ENCODE measurements at places on chromosomes 6 and 20. TPM values are rescaled to one million over a fixed set of nuclear protein-coding genes. Genes with fewer than 3 reads are reported as not detected.

GRCh38 chr20:5364136-5364821, 47.5 kb upstream of the PROKR2 start:
- peak; percentile 8 for DNase-seq

DNA sequence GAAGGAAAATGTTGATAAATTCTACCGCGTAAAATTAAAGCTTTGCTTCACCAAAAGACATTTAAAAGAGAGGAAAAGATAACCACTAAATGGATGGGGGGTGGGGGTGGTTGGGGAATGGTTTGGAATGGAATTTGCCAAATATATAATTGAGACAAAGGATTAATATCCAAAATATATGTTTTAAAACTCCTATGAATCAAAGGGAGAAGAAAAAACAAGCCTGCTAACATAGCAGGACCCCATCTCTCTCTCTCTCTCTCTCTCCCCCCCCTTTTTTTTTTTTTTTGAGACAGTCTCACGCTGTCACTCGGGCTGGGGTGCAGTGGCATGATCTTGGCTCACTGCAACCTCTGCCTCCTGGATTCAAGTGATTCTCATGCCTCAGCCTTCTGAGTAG, 13.4 kb upstream of the NR2E1 start:
- DNase-seq = no peak

Gene ADGB
- total RNA-seq = not detected

- no peak for DNase-seq
These were observed 39.8 kb upstream of the MMS22L start for GRCh38 chr6:97322811-97323210.

- no peak for DNase-seq
These were observed 83.9 kb downstream of the DLL1 start for GRCh38 chr6:170206851-170207431.

Gene FERMT1
- total RNA-seq = 0.56 TPM

- no peak for DNase-seq
These were observed 81.4 kb downstream of the DLL1 start for GRCh38 chr6:170209354-170210025.

DNA sequence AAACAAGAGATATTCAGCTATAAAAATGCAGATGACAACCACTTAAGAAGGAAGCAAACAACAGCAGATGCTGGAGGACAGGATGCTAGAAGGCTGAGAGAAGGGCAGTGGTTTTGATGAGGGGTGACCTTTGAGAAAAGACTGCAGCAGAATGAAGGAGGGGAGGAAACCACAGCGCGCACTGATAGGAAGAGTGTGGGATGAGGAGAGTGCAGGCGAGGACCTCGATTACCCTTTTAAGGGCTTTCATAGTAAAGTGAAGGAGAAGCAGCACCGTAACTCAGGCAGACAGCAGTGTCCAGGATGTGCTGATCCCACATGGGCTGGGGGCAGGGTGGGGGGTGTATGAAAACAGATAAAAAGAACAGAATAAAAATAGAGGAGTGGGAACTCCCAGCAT, 19.2 kb downstream of the ZBTB2 start:
- no peak for DNase-seq

Gene MYLK4
- 0.48 TPM for total RNA-seq

DNA sequence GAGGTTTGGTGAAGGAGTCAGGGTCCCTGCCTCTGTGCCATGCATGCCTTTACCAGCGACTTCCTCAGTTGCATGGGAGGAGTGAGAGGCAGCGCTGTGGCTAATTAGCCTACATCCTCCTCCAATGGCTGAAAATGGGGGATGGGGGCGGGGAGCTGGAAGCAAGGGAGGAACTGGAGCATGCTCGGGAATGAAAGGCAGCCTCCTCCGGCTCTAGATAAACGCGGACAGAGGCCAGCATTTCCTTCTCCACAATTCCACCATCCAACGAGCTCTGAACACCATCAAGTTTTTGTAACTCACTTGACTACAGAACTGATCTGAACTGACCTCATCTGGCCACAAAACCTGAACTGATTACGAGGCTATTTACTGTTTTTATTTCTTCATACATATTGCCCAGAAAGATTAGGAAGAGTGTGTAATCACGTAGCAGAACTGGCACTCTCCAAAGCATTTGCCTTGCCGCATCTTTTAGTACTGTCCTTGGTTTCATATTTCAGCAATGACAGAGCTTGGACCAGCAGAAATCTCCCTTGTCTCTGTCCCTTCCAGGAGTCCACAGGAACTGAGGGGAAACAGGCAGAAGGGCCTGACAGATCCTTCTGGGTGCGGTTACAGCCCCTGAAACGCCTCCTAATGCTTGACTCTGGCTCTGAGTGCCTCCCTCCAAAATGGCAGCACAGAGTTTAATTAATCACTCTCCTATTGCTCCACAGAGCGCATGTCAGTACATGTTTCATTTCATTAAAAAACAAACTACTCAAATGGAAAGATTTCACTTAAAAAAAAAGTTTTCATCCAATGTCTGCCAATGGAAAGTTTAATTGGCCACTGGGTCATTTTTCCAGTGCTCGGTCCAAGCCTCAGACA, 58.2 kb upstream of the TRAF3IP2 start:
- no peak for DNase-seq

- no peak for DNase-seq
These were observed 161.6 kb upstream of the CDYL start for GRCh38 chr6:4614637-4615036.

DNA sequence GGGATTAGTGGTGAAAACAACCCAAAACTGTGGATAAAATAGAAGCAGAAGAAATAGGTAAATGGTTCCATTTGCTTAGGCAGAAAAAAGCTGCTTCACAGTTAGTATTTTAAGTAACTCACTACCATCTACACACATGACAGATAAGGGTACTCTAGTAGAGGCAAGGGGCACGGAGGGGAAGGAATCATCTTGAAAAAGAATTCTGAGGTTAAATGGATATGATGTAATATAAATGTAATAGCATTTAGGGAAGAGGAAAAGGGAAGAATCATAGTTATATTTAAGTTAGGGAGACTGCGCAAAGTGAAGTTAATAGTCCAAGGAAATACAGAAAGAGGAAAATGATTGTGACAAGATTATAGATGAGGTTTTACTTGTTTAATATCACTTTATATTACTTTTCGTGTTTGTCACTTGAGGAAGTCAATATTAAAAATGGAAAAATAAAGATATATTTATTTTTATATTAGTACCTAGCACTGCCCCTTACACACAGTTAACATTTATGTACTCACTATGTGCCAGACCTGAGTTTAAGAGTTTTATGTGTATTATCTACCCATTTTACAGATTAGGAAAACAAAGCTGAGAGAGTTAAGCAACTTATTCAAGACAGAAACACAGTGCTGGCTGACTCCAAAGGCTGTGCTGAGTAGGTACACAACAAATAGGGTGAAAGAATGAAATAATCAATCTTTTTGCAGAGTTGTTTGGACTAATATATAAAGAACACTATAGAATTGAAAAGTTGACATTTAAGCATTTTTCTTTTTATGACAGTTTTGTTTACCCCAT, 128.1 kb downstream of the REV3L start:
- no peak for DNase-seq

Gene MOG
- not detected for total RNA-seq

DNA sequence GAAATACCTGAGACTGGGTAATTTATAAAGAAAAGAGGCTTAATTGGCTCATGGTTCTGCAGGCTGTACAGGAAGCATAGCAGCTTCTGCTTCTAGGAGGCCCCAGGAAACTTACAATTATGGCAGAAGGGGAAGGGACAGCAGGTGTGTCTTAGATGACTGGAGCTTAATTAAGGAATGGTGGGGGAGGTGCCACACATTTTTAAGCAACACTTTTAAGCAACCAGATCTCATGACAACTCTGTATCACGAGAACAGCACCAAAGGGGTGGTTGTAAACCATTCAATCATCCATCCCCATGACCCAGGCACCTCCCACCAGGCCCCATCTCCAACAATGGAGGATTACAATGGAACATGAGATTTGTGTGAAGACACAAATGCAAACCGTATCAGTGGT, 26.9 kb downstream of the FIG4 start:
- no peak for DNase-seq

Gene TMC2
- total RNA-seq = not detected

Gene TFAP2D
- 0.14 TPM for total RNA-seq

DNA sequence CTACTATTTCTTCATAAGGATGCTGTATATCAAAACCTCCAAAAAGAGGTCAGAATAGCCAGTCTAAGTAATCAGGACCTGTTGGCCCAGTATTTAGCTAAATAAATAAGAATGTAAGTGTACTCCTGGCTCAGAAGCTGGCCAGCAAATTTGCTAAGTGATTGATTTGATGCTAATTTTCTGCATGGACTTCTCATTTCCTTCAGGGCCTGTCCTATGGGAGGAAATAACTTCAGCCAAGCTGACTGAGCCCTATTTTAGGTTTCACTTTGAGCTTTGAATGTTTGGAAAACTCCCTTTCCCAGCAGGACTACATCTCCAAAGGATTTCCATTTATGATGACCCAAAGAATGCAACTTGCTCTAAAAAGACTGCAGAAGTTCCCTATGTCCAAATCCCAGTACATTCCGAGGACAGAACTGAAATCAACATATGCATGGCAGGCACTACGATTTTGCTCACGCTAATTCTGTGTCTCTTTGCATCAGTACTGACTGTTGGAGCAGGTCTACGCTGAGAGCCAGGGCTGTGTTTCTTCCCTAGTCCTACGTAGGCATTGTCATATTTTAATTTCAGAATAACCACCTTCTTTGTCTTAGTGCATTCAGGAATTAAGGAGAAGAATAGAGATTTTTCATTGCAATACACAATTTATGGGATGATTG, 441.4 kb upstream of the PLCB4 start:
- no peak for DNase-seq

Gene NFATC2
- 0.23 TPM for total RNA-seq

Gene PRSS16
- 3.4 TPM for total RNA-seq

DNA sequence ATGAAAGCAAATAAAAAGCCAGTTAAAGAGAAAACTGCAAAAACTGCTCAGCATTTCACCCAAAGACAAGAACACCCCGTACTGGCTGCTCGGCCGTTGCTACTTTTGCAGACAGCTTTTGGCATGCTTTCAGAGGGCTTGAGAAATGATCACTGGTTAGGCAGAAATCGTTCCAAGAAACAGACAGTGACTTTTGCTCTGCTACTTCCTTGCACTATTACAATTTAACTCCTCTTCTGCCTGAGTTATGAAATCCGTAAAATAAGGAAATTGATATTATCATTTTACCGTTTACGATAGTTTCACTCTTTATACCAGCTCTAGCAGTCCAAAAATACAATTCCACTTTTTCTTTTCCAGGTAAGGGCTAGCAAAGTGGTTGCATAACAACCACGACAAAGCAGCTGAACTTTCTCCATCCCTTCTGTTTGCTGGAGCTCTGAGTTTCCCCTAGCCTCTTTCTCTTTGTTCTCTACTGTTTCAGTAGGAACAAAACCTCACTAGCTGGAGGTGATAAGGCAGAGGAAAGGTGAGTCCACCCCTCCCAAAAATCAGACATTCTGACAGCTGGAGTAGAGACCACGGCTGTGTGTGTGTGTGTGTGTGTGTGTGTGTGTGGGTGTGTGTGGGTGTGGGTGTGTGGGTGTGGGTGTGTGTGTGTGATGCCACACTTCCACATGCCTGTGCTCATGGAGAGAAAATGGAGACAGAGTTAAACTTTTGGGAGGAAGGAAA, 191.8 kb upstream of the RREB1 start:
- DNase-seq = no peak

GRCh38 chr20:60484316-60484715, 526.1 kb downstream of the CDH26 start:
- no peak for DNase-seq

- DNase-seq = no peak
These were observed 39.7 kb downstream of the NTSR1 start for GRCh38 chr20:62748311-62748710.

Gene SCRT2
- not detected for total RNA-seq

Gene PPP1R16B
- 0.16 TPM for total RNA-seq

Gene CGA
- total RNA-seq = not detected

GRCh38 chr6:69801225-69801624, 4.4 kb upstream of the LMBRD1 start:
- DNase-seq = no peak

DNA sequence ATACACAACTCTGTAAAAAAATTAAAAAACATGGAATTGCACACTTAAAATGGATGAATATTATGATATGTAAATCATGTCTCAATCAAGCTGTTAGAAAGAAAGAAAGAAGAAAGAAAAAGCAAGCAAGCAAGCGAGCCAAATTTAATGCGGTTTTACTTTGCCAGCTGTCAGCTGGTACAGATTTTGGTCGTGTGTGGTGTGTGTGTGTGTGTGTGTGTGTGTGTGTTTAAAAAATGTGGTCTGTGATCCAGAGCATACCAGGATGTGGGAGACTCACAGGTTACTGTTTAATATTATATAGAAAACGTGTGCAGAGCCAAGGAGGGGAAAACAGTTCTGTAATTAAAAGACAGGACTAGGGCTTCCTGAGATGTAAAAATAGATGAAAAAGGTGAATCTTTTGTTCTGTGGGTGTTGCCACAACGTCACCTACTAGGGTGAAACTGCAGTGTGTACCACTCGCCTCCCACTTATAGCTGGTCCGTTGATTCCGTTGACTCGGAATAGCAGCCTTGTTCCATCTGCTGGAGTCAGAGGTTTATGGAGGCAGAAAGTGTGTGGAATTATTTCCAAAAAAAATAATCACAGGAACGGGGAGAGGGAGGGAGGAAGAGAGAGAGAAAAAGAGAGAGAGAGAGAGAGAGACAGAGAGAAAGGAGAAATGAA, 197.7 kb downstream of the BCAS1 start:
- peak; percentile 62 for DNase-seq

GRCh38 chr20:9482180-9482579, 32.2 kb upstream of the LAMP5 start:
- no peak for DNase-seq

DNA sequence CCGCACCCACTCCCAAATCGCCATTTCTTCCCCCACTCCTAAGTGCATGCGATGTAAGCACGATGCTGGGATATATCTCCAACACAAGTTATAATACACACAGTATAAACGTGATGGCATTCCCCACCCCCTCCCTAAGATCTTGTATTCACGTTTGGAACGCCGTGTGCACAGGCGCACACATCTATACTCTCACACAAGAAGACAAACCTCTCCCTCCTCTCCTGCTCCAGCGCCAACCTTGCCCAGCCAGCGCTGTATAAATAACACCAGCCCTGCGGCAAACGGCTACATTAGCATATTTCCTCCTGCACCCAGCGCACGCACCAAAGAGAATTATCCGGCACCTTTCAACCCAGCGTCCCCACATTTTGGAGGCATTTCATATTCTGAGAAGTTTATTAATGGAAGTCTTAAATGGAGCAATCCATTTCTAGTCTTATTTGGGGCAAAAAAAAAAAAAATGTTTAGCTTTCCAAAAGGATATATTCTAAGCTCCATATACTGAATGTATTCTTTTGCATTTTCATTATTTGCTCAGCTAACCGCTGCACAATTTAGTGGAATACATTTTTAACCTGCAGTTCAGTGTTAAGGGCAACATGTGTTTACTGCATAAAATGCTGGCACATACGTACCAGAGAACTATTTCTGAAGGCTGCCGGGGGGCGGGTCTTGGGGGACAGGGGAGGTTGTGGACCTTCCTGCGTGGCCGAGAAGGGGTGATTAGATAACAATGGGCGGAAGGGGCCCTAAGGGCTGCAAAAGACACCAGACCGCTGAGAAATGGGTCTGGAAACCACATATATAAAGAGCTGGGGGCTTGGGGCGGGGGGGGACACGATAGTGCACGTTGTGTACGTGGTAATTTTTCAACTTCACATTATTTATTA, 1.1 kb upstream of the SLC22A23 start:
- DNase-seq = no peak
